NCI-H774 (cell line): ENCODE measurements at places on chromosomes 6 and 20.

- DNase-seq: no peak
Measured at GRCh38 chr20:11437611-11438380, 479.9 kb upstream of the BTBD3 start.

DNA sequence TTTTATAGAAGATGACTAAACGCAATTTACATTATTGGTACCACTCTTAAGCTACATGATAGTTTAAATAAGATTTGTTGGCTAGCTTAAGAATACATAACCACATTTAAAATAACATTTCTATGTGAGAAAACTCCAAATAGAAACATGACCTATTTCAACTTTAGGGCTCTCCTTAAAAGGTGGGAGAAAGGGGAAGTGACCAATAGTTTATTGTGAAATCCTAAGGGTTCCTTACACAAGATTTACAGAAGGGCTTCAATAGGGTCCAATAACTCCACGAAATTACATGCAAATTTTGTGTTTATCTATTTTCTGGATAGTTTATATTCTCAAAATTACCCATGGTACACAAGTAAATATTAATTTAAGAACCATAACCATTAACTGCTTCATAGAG lies 91.6 kb upstream of the DST start:
- no peak for DNase-seq

DNA sequence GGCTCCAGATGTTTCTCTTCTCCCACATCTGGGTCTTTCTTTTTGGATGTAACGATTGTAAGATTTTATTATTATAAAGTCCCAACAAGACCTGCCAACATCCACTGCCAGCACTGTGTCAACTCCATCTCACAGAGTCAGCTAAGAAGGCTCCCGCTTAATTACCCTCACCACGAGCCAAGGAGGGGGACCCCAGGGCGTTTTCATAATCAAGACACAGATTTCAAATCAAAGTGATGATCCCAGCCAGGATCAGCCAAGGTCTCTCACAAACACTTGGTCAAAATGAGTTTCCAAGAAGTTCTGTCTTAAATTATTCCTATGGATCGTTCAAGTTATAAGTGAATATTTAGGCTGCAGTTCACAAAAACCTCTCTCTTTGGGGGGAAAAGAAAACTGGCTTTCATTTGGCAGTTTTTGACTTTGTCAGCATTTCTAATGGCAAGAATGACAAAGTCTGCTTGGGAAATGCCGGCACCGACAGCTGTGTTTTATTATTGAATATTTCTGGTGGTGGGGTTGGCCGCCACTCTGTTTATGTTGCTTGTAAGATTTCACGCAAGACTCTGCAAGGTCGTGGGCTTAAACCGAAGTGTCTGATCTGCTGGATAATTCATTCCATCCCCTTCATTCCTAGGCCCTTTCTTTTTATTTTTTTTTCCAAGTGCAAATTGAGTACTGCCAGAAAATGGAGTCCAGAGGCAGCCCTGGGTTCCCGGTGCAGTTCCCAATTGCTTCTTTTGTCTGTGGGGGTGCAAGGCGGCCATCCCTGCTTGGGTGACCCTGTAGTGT lies 170.2 kb upstream of the PMEPA1 start:
- no peak for DNase-seq

DNA sequence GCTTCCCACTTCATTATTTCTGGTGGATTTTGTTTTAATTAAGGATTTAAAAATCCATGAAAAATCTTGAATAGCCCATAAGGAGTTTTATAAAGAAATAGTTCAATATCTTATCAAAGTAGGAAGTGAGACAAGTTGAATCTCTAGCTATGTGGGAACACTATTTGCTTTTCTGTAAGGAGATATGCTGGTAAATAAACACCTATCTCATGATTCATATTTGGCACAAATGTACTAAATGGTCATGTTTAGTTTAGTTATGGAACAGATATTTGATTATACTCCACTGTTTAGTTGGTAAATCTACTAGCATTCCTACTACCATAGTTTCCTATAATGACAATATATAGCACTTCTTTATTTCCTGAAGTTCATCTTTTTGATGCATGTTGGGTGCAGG lies 239.9 kb upstream of the CEP162 start:
- no peak for DNase-seq

GRCh38 chr6:6333501-6333900 lies 13.0 kb upstream of the F13A1 start:
- no peak for DNase-seq

- DNase-seq: no peak
Measured at GRCh38 chr20:1934156-1934555, 38.9 kb downstream of the SIRPA start.

- peak; percentile 92 for DNase-seq
Measured at GRCh38 chr6:170265655-170266054, 25.2 kb downstream of the DLL1 start.

GRCh38 chr6:105021399-105021798 lies 64.5 kb downstream of the LIN28B start:
- DNase-seq: no peak

GRCh38 chr6:156175971-156176421 lies 601.2 kb upstream of the ARID1B start:
- peak; percentile 67 for DNase-seq

- no peak for DNase-seq
Measured at GRCh38 chr6:147046141-147046877, 157.9 kb upstream of the STXBP5 start.

DNA sequence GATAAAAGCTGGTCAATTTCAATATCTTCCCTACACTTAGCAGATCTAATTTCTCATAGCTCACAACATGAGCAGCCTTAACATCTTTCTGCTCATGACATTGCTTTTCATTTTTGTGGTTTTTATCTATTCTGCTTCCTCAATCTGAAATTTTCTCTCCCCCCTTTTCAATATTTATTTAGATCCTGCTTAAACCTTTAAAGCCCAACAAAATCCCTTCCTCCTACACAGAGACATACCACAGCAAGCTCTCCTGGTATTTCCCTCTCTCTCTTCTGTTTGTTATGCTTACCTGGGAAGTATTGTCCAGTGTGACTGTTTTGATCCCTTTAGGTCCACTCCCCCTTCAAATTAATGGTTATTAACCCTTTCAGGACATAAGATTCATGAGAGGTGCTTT lies 582.5 kb downstream of the RFPL4B start:
- no peak for DNase-seq

DNA sequence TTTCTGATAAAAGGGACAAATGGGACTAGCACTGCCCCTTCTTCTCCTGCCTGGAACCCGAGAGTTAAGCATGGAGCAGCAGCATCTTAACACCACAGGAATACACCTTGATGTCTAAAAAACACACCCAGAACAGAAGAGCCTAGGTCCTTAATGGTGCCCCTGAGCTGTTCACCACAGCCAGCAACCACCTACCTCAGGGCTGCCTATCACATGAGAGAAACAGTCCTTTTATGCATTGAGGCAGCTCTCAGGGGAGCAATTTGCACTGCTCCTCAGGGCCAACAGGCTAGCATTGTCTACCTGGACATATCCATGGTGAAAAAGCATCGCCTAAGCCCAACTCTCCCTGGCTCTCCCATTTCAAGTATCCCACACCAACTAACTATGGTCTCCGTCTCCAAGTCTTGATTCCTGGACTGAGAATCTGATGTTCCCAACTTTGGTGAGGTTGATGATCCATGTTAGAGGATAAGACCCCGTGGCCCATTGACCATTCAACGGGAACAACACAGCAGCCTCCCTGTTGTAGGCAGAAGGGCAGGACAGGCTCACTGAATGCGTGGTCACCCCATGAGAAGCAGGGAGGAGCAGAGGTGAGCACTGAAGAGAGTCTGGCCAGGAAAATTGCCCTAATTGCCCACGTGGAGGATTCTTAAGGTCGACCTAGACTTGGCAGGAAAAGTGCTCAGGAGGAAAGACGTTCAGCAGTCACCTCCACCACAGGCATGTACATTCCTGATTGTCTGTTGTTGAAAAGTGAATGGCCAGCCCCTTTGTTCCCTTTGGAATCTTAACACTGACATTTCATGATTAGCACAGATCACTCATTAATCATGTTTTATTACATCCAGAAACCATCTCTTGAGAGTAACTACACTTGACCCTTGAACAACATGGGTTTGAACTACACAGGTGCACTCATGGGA lies 4.2 kb upstream of the APMAP start:
- DNase-seq: no peak

- no peak for DNase-seq
Measured at GRCh38 chr6:11952316-11952715, 59.8 kb upstream of the HIVEP1 start.

- peak; percentile 2 for DNase-seq
Measured at GRCh38 chr6:41901882-41902519, 6.8 kb upstream of the USP49 start.

DNA sequence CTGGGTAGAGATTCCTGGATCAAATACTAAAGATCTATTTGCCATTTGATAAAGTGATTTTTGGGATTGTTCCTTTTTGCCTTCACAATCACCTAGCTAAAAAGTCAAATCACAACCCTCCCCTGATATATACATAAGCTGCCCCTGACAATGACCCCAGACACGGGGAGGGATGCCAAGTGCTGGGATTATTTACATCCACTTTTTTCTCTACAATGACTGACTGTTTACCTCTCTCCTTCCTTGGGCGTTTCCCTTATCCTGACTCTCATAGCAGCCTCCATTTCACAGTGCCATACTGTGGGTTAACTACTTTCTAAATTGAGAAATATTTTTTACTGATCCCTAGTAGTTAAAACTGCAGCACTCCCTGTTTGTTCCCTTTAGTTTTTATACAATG lies 150.8 kb upstream of the TMEM170B start:
- no peak for DNase-seq

GRCh38 chr6:83429857-83430610 lies 817 bp downstream of the ME1 start:
- peak; percentile 45 for DNase-seq

DNA sequence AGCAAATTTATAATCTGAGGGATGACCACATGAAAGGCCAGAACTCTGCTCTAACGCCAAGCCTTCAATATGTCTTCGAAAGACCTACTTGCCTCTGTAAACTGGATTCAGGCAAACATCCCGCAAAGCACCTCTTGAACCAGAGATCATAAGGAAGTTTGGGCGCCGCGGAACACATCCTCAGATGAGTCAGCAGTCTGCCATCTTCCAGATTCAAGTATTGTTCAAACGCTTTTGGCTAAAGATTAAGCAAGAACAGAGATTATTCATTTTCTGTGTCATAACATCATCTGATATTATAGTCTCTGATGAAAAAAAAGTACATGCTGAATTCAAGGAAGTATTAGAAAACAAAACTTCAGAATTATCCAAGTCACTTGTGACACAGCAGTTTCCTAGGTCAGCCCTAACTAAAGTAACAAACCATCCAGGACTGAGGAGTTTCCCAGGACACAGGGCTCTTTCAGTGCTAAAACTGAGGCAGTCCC lies 20.8 kb downstream of the TBC1D7 start:
- DNase-seq: no peak

DNA sequence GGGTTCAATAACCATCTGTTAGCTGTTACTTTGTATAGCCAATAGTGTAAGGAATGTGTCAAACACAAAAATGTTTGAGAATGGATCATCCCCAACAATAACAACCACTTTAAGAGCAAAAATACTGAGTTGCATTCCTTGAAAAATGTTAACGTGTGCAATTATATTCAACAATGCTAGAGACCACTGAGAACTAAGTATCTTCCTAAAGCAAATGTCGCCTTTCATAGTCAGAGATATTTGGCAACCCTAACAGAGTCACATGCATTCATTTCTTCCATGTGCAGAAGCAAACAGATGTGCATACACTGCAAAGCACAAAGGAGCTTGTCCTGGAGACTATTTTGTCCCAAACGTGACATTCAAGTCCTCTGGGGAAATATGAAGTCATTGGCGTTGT lies 448.6 kb downstream of the GJA1 start:
- DNase-seq: no peak

DNA sequence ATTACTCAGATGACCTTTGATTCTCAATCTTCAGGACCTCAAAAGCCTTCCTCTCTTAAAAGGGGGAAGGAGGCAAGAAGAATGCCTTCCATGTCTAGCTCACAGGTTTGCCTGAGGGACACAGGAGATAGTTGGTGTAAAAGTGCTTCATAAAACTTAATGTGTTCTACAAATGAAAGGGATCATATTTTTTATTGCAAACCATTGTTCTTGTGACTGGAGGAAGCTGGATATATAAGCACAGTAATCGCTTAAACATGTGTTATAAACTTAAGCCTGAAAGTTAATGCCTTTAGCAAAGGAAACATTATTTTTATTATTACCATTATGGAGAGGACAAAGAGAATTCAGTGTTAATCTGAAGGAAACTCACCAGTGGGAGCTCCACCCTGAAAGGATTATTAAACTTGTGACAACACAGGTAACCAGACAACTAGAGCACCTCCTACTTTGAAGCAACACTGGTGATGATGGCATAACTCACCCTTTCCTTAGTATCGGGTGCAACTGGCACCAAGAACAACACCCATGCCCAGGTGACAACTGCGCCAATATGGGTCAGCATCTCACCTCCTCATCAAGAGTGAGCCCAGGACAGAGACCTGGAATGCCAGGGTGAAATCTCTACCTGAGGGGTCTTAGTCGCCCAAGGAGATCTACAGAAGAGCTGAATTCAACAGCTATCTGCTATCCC lies 288.7 kb upstream of the PRDM1 start:
- no peak for DNase-seq

GRCh38 chr20:3820048-3820900 lies at the start of gene AP5S1:
Gene AP5S1, plus strand, starts transcription at chr20:3820547. Its CDS starts 1,571 bp downstream, at chr20:3822118.
- DNase-seq: peak; percentile 94

DNA sequence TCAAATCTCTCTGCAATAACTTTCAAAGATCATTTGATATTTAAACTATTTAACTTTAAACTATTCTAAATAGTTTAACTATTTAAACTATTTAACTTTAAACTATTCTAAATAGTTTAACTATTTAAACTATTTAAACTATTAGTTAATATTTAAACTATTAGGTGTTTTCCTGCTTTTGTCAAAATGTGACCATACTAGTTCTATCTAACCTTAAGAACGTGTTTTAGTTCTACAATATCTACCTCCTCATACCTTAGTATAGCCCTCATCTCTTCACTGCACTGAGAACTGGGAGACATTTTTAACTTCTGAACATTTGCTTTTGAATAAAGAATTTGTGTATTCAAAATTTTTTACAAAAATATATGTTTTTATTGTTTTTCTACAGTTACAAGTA lies 429.1 kb downstream of the ADGRB3 start:
- DNase-seq: no peak

DNA sequence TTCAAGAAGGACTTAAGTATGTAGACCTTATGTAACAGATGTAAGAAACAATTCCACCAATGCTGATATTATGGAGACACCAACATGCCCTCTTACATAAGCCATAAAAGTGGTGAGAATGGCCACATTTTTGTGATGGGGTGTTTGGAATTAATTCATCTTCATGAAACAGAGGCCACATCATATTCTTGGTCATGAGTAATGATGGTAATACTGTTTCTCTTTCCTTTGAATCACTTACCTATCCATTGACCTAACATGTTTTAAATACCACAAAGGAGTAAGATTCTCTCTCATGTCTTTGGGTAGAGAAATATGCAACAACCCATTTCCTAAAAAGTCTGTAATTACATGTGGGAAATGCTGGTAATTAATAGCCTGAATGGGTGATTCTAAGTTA lies 545.4 kb upstream of the FLRT3 start:
- DNase-seq: no peak
